ENCODE measurements at places on chromosomes 3 and 15.

GRCh38 chr3:69696367-69696766 lies 42.9 kb upstream of the MITF start:
- DNase-seq = no peak

DNA sequence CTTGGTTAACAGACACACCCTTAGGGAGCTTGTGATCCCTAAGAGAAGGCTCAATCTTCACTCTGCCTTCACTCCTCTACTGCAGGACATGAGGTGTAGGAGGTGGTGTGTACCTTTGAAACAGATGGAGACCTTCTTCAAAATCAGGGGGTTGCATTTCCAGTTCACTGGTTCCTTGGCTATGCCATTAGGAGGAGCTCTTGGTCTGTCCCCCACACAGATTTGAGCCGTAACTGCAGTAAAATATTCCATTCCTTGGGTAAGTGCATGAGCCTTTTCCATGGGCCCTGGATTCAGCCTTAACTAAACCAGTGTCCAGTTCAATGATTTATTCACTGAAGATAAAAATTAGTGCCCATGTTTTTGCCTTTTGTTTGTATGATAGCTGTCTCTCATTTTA lies 144.6 kb downstream of the MCTP2 start:
- DNase-seq = no peak

DNA sequence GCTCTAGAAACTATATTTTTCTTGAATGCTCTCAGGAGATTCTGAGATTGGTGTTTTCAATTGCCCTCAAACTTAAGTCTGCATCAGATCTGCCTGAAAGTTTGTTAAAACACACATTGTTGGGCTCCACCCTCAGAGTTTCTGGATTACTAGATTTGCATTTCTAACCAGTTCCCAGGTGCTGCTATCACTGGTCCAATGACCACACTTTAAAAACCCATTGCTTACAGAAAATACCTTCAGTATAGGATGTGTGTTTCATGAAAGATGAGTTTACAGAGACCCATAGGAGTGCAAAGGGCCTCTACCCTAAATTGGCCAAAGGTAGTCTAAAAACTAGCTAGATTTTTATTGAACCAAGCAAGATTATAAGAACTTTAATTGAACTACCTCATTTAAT lies 17.8 kb downstream of the GRM7 start:
- DNase-seq = no peak

DNA sequence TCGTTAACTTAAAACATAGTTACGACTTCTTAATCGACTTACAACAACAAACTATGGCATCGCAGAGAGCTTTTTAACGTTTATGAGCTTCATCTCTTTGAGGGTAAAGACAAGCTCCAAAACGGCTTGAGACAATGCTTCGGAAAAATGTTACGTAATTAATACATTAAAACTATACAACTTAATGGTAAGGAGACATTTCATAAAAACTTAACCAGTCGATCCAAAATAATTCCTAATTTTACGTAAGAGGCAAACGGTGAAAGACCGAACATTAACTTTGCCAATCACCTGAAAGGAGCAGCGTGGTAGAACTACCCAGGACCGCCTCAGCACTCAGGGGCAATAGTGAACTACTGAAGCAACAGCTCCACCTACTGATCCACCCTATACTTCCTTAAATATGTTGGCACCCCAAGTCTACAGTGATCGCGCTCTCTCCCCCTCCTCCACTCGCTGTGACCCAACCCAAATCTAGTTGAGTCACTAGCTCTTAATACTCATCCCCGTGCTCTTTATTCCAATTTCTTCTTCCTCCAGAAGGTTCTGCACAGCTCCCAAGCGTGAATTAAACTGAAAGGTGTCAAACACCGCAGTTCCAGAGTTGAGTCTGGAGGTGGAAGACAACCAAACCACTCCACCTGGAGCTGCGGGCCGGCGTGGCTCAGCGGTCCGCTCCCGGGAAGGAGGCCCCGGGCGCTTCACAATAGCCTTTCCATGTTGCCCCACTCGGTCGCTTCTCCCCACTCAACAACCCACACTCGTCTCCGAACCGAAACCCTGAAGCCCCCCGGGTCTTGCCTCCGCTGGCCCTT lies 901 bp downstream of the NAA50 start:
- peak; percentile 60 for DNase-seq

GRCh38 chr3:148880681-148881080 lies 15.6 kb downstream of the CPA3 start:
- DNase-seq = no peak

GRCh38 chr15:96381463-96381862 lies 51.0 kb downstream of the NR2F2 start:
- no peak for DNase-seq

DNA sequence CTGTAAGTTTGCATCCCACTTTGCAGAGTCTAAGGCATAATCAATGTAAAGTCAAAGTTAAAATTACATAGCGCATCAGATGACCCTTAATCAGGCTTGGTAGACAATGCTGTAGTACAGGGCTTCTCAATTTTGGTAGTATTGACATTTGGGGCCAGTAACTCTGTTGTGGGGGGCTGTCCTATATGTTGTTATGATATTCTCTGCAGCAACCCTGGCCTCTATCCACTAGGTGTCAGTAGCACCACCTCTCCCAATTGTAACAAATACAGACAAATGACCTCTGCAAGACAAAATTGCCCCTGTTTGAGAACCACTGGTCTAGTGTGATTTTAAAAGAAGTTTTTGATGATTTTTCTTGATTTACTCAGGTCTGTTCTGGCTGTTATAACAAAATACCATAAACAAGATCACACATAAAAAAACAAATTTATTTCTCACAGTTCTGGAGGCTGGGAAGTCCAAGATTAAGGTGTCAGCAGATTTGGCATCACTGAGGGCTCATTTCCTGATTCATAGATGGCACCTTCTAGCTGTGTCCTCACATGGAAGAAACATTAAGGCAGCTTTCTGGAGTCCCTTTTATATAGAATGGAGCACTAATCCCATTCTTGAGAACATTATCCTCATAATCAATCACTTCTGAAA lies 37.6 kb upstream of the SLC9A9 start:
- DNase-seq = no peak

- no peak for DNase-seq
Measured at GRCh38 chr3:39255503-39256325, 24.1 kb downstream of the CX3CR1 start.

- DNase-seq = no peak
Measured at GRCh38 chr3:187987924-187988323, 166.0 kb upstream of the LPP start.

DNA sequence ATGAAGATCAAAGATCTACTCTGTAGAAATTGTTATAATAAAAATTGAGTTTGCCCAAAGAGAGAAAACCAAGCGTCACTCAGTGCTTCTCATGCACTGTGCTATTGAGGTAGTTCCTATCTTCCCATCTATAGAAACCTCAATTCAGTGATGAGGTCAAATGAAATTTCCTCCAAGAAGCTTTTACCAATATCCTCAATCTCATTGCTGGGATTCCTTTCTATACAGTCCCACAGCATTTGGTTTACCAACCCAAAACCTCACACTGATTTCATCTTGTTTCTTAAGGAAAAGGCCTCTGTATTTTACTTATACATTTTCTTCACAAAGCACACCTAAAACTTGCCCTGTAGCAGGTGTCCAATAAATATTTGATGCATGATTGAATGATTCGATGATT lies 147.2 kb downstream of the ALCAM start:
- no peak for DNase-seq

DNA sequence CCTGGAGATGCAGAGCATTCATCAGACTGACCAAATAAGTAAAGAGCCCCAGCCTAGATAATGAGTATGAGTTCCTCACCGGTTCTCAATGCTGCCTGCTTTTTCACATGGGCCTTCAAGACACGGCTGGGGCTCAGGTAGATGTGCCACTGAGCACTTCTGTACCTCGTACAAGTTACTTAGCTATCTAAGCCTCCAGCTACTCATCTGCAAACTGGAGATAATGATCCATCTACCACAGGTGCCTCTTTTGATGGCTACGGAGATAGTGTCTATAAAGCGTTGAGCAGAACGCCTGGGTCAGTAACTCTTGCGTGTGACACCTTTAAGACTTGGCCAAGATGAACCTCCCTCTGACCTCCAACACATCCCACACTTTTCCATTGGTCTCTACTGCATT lies 56.3 kb downstream of the CCR4 start:
- DNase-seq = no peak

DNA sequence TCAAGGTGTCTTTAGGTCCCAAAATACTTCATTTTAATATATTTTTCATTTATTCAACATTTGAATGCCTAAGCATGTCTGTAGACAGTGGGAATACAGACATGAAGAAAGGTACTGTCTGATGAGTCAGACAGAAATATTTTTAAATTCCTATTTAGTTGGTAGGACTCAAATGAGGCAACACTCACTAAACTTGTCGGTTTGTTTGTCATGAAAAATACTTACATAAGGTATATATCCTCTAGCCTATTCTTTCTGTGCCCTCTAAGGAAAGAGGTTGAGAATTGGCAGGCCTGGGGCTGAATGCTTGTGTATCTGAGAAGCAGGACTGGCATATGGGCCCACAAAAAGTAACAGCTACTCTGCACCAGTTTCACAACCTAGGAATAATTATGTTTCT lies 423.6 kb upstream of the MDFIC2 start:
- no peak for DNase-seq

DNA sequence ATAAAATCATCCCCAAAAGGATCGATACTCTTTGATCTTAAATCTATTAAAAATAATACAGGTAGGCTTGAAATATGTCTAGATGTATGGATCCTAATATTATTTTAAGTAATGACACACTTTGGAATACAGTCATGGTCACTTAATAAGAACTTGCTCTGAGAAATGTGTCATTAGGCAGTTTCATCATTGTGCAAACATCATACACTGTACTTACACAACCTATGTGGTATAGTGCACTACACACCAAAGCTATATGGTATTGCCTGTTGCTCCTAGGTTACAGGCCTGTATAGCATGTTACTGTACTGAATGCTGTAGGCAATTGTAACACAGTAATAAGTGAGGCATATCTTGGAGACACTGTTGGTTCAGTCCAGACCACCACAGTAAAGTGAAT lies 307.1 kb downstream of the RAP2B start:
- DNase-seq = no peak

DNA sequence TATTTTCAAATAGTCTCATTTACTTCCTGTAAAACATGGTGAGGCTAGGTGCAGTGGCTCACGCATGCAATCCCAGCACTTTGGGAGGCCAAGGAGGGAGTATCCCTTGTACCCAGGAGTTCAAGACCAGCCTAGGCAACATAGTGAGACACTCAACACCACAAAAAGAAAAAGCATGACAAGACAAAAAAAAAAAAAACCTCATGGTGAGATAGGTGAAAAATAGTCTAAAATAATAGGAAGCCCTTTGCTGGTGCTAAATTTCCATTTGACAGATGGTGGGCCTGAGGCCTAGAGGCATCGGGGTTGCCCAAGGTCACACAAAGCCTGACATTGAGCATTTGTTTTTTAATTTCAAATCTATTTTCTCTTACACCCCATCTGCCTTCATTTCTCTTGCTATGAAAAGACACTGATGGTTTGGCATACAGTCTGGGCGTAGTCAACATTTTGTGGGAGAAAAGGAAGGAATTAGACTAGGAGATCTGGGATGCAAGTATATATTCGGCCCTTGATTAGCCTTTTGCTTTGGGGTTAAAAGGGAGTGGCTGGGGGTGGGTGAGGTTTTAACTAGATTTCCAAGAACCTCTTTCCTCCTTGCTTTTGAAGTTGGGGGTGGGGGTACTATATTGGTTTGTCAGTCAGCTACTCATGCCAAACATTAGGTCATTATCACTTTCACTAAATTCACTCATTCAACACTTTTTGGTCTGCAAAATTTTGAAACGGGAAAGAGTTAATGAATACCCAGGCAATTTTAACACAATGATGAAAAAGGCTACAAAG lies 11.3 kb downstream of the RAB8B start:
- no peak for DNase-seq

DNA sequence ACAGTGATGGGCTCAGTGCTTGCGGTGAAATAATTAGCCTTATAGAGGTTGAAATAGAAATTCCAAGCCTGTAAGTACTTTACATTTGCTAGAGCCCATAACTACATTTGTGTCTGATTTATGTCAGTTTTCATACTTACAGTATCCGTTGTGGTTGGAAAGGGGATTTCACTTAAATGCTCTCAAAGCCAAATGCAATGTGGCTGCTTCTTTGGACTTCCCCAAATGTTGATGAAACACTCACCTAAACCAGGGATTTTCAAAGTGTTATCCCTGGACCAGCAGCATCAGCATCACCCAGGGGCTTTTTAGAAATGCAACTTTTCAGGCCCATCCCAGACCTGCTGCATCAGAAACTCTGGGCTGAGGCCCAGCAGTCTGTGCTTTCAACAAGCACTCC lies 378.7 kb downstream of the MCTP2 start:
- DNase-seq = no peak

- no peak for DNase-seq
Measured at GRCh38 chr3:78967061-78967460, 800.7 kb downstream of the ROBO1 start.

DNA sequence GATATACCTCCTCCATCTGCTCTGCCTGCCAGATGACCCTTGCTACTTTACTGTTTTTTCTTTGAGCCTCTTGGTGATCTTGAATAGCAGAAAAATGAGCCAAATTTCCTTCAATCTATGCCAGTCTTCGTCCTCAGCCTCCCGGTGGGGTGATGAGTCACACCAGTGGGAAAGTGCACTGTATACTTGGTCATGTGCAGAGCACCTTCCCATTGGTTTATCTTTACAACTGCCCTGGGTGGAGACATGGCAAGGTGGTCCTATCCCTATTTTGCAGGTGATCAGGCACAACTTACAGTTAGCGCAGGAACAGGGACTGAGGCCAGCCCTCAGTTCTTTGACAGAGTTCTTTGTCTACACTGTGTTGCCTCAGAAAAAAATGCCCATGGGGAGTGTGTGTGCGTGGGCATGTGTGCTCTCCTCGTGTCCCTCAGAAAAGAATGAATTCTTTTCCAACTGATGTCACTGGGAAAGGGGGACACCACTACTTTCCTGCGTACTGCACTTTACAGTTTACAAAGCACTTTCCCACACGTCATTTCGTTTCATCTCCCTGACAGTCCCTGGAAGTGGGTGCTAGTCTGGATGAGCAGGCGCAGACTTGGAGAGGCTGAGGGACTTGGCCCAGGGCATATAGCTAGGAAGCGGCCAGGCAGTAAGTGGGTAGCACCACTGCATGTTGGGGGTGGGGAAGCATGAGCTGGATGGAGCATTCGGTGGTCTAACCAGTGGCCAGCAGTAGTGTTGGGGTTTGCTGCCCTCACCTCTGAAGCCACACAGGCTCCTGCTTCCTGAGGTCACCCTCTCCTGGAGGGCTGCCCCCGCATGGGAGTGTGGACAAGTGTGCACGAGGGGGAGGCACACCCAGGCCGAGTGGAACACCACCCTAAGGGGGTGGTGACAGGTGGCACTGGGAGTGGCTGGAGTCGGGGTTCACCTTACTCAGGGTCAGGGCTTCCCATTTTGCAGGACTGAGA lies 24.1 kb downstream of the SMAD3 start:
- no peak for DNase-seq

GRCh38 chr15:61831505-61831921 lies 228.7 kb downstream of the VPS13C start:
- no peak for DNase-seq

Data from activated T-helper 1 cell treated with anti-CD3 and anti-CD28 coated beads, Interleukin-2, amount 50 U/mL, for 16 hours (primary cell).